Lower leg skin (tissue), 4 donors: ENCODE measurements at places on chromosomes 13 and 19. TPM values are rescaled to one million over a fixed set of nuclear protein-coding genes. Genes with fewer than 3 reads are reported as not detected.
A peak's percentile ranks its signal among the peaks of the same experiment; 100 is the strongest.

Gene IGLON5
- total RNA-seq: not detected

Gene AZU1
- 0.37 TPM for total RNA-seq

DNA sequence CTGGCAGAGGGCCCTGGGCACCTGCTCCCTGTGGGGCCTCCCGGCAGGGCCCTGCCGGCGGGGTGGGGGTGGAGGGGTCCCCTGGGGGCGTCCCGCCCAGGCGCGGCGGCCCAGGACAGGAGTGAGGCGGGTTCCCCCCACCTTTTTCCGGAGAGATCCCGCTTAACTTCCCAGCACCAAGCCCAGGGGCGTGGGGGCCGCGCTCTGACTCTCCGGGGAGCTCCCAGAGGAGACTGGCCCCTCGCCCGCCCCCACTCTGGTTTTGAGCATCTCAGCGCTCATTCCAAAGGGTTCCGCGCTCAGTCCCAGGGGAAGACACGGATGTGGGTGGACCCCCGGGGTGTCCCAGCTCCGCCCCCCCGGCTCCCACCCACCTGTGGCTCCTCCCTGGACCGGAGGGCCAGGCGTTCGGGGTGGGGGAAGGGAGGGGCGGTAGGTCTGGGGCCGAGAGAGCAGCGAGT is 476 bp downstream of the C2CD4C start:
- DNase-seq: no peak

Gene LRRC25
- total RNA-seq: 3.4 TPM

Gene METTL21C
- not detected for total RNA-seq

DNA sequence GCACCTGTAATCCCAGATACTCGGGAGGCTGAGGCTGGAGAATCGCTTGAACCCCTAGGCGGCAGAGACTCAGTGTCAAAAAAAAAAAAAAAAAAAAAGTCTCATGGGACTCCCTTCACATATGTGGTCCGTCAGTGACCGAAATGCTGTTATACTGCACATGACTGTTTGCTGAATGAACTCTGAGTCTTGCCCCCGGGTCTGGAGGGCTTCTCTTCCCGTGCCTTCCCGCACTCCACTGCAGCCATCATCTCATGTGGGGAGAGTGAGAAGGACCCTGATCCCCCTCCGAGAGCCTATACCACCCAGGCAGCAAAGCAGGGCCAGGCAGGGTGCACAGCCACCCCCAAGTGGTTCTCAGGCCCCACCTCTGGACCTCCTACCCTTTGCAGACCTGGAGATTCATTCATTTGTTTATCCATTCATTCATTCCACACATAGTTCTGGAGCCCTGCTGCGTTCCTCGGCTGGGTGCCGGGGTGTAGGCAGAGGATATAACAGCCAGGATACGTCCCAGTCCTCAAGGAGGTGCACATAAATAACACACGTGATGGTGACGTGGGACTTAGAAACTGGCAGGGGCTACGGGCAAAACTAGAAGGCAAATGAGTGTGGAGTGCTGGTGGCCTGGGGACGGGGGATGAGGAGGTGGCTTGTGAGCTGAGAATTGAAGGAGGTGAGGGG is 14.2 kb downstream of the NDUFA11 start:
- DNase-seq: no peak

DNA sequence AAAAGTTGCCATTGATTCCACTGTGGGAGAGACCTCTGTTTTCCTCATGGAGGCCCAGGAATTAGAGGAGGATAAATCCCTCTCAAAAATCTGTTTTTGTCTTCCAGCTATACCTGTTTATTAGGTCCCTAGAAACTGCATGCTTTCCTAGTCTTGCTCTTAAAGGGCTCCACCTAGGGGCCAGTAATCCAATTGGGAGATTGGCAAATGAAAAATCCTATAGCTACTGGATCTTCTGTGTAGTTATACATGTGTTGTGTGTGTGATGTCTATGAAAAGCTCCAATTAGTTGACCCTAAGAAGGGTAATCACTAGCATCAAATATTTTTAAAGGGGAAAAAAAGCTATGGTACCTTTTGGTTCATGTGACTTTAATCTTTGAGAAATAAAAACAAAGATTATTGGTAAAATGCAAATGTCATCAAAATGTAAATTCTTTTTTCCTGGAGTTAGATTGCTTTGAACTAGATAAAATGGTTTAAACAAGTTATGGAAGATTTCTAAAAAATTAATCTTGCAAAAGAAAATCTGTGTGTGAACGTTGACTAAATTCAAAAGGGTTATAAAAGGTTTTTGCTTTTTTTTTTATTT is 63.4 kb upstream of the C1QTNF9B start:
- no peak for DNase-seq

GRCh38 chr13:53250272-53250875 is 221.8 kb downstream of the OLFM4 start:
- DNase-seq: peak; percentile 18

Gene C1QTNF9
- total RNA-seq: not detected

DNA sequence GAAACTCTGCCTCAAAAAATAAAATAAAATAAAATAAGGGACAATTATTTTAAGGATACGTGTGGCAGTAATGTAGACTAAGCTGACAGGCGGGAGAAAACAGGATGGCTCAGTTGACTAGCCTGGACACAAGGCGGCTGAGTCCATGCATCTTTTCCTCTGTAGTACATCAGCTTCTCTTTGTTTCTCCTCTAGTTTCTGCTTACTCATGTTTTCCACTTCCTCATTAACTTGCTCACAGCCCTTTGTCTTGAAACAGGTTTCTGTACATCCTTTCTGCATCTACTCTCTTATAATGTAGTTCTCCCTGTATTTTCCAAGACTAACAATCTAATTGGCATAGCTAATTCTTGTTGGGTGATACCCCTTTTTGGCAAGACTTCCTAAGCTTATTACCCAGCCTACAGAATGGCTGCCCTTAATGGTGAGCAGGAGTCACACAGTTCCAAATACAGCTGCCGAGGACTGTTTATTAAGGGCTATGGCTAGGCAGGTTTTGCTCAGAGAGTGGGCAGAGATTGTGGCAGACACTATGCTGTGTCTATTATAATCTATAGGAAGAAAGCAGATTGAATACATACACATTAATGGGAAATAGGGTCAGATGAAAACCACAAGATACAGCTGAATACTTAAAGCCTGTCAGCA is 58.7 kb upstream of the KLF5 start:
- no peak for DNase-seq

Gene ADPRHL1
- 1.9 TPM for total RNA-seq

Gene ZNF333
- 26.8 TPM for total RNA-seq

GRCh38 chr13:73960474-73960873 is 173.7 kb downstream of the KLF12 start:
- no peak for DNase-seq
